Iris pigment epithelial cell (primary cell): ENCODE measurements at places on chromosomes 13 and 19.
A peak's percentile ranks its signal among the peaks of the same experiment; 100 is the strongest.

GRCh38 chr19:34319230-34319585 lies 45.8 kb upstream of the GPI start:
- DNase-seq = no peak

- peak; percentile 99 for DNase-seq
Observed at GRCh38 chr13:108915634-108916512, 286.5 kb downstream of the MYO16 start.

- DNase-seq = no peak
Observed at GRCh38 chr19:17556995-17557394, 1.5 kb downstream of the COLGALT1 start.

- peak; percentile 12 for DNase-seq
Observed at GRCh38 chr19:28023064-28023463, 1189.9 kb downstream of the UQCRFS1 start.
